Anterior cingulate cortex (tissue), 58 donors: ENCODE measurements at places on chromosomes 7 and 10.

GRCh38 chr10:53675177-53675576 is 902.6 kb upstream of the MBL2 start:
- no peak for DNase-seq

DNA sequence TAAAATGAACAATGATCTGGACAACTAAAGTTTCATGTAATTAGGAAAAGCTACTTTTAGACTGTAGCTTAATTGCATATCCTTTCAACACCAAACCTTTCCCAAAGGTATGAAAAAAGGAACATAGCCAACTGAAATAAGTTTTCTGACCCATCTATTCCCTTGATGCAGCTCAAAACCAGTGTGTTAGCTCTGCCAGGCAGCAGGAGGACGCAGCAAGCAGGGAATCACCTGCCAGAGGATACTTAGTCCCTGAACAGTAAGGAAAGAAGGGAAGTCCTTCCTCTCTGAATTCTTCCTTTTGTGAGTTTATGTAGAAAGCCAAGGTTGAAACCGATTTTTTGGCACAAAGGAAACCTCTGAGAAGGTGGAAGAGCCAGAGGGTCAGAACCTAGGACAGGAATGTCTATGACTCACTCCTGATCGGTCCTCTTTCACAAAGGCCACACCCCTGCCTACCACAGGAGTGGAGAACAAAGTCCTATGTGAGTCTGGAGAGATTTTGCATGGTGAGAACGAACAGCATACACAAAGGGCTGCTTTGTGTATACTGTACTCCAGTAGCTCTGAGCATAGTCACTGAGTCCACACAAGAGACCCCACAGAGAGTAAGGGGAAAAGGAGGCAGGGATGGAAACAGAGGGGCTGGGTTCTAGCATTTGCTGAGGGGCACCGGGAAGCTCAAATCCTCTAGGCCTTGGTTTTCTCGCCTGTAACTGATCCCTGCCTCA is 68.8 kb upstream of the GSDME start:
- no peak for DNase-seq

GRCh38 chr10:7583626-7584025 is 83.1 kb downstream of the ITIH5 start:
- no peak for DNase-seq

DNA sequence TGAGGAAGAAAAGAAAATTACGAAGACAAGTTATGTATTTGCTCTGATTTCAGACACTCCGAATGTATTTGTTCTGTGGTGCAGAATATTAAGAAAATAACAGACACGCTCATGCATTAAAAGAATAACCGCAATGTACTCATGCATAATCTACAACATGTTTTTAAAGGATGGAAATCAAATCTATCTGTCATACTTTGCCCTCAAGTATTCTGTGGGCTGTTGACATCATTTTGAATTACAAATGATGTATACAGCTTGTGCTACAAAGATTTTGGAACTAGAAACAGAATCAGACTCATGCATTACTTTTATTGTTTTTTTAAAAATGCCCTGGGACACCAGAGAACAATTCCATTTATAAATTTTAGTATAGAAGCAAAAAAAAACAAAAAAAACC is 69.9 kb downstream of the APBB1IP start:
- DNase-seq = no peak
